ENCODE measurements at places on chromosomes 2 and 18. TPM values are rescaled to one million over a fixed set of nuclear protein-coding genes. Genes with fewer than 3 reads are reported as not detected.

Gene GCG
- polyA plus RNA-seq, result not detected

Gene ZNF892
- polyA plus RNA-seq, result 5.3 TPM

Gene FZD7
- polyA plus RNA-seq, result 84.9 TPM

Gene MYOM1
- polyA plus RNA-seq, result 11.7 TPM

Gene KCNS3
- polyA plus RNA-seq, result 9.8 TPM

Gene NDC80
- polyA plus RNA-seq, result 24.9 TPM

Gene REEP1
- 4.0 TPM for polyA plus RNA-seq

Gene CCDC142
- polyA plus RNA-seq, result 11.6 TPM

Gene IMPACT
- polyA plus RNA-seq, result 54.3 TPM

Gene IL37
- not detected for polyA plus RNA-seq

Gene CERKL
- polyA plus RNA-seq, result 21.8 TPM

Gene CPO
- 2.0 TPM for polyA plus RNA-seq

GRCh38 chr2:66531155-66531554 lies 96.2 kb downstream of the MEIS1 start:
- DNase-seq, result no peak

GRCh38 chr2:8680822-8681760 lies 765 bp upstream of the ID2 start:
- DNase-seq, result peak; percentile 52

DNA sequence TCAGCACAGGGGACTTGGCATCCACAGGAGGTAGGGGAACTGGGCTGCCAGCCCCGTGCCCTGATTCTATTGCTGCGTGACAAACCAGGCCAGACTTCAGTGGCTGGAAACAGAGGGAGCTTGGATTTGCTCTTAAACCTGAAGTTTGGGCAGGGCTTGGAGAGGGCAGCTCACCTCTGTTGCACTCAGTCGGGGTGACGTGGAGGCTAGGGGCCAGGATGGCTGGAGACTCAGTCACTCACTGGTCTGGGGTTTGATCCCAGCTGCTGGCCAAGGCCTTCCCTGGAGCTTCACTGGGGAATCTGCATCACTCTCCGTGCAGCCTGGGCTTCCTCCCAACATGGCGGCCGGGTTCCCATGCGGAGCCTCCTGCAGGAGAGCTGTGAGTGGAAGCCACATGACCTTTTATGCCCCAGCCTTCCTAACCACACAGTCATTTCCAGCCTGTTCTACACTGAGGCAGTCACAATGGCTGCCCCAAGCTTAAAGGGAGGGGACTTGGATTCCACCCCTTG lies 175.2 kb upstream of the HDAC4 start:
- DNase-seq, result no peak

GRCh38 chr18:12658426-12659138 lies 675 bp upstream of the SPIRE1 start:
- peak; percentile 26 for DNase-seq

- DNase-seq, result no peak
Observed at GRCh38 chr2:12501469-12502158, 215.1 kb upstream of the TRIB2 start.

DNA sequence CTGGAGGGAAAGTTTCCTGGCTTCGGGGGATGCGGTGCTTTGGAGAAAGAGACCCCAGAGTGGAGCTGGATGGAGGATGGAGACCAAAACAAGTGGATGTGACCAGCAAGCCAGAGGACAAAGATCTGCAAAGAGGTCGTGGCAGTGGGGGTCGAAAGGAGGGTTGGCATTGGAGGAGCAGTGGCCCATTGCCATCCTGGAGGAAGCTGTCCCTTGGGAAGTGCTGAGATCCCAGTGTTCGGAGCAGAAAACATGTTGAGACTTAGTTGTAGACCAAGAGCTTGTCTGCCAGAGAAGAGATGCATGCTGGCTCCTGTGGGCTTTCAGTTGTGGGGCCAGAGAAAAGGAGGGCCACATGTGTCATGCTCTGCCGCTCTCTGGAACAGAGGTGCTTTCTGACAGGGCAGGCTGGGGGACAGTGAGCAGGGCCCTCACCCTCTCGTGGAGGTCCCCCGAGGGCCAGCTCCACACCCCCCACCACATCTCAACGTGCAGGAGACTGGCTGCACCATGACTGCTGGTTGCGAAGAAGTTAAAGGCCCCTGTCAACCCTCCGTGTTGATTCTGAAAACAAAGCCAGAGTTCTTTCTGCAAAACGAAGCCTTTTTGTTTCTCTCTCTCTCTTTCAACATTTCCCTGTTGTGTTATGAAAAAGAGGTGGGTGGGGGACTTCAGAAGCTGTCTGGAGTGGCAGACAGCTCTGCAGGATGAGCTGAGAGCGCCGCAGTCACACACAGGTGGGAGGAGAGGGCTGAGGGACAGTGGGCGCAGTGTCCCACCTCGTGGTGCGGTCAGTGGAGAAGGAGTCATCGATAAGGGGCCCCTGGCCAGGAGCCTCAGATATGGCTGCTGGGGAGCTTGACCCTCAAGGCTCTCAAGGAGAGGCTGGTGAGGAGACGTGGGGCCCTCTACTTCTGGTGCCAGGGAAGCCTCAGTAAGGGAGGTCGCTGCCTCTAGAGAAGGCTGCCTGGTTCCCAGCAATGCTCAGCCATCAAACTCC lies 77.6 kb upstream of the BCL2L11 start:
- no peak for DNase-seq

- no peak for DNase-seq
Observed at GRCh38 chr2:24354395-24354794, 5.9 kb downstream of the ITSN2 start.

DNA sequence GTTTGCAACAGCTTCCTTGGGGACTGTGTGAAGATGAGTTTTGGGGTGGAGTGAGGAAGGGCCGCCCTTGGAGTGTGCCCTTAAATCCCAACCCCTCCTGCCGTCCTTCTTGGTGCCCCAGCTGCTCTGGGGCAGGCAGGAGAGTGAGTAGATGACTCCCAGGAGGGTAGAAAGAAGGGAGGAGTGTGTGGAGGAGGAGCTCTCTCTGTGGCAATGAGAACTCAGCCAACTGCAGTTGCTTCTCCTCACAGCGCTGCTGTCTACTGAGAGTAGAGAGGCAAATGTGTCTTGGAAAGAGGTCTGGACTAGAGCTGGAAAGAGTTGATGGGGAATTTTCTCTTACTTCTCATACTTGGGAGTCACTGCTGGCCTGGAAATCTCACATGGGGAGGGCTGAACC lies 21.8 kb upstream of the SIX2 start:
- no peak for DNase-seq

DNA sequence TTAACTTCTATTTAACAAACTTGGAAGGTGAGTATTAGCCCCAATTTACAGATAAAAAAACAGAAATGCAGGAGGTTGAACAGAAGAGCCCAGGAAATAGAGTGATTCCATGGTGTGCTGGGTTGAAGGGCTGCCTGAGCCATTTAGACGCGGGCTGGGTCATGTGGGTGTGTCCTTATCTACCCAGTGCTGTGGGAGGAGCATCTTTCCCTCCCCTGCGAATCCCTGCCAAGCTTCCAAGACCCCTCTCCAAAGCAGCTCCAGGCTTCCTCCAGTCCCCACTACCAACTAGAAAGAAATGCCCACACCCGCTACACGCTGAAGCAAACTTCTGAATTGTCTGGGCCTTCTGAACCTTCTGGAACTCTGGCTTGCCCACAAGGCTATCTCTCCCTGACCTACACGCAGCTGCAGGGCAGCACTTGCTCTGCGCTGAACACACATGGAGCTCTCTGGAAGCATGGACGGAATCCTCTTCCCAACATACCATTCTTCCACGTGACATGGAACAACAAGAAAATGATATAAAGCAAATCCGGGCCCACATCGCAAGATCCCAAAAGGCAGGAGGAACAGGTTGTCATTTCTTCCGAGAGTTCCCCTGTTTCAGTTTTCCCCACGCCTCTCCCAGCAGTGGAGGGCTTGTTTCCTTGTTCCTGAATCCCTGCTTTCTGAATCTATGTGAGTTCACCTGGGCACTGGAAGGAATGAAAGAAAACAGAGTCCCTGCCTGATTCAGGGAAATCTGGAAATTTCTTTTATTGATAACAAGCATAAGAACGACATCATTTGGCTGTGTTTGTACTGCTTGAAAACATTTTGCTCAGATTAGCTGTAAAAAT lies 562.7 kb upstream of the ID2 start:
- DNase-seq, result no peak

GRCh38 chr2:238644095-238645081 lies 203.5 kb upstream of the TWIST2 start:
- no peak for DNase-seq

DNA sequence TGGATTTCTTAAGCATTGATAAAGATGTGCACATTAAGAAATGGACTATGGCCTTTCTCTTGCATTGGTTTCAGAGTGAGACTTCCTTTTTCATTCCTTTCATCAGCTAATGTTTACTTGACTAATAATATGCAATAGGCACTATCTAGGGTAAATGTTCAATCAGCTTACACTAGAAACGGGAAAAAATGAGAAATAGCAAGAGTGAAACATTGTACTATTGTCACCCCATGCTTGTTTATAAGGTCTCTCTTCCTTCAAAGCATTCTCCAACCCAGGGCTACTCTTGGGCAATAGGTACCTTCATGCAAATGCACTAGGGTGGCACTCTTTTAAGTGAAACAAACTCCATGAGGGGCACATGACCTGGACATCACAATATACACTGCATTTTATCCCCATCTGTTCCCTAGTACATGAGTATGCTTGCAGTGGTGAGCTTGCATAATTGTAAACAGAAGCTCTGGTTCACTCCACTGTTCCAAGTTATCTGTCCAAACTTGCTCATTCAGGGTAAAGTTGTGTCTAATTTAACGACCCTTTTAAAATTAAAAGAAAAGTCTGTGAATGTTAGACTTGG lies 402.3 kb downstream of the ERBB4 start:
- no peak for DNase-seq

DNA sequence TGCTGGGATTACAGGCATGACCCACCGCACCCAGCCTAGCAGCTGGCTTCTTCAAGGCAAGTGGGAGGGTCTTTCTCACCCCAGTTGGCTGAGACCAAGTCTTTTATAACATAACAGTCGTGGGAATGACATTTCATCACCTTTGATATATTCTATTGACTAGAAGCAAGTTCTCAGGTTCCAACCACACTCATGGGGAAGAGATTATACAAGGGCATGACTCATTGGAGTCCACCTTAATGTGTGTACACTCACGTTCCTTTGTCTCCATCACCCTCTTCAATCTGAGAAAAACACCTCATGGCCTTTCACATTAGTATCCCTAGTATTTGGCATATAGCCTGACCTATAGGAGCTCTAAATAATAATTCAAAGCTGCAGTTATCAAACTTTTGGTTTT lies 2.8 kb upstream of the BBS5 start:
- no peak for DNase-seq

DNA sequence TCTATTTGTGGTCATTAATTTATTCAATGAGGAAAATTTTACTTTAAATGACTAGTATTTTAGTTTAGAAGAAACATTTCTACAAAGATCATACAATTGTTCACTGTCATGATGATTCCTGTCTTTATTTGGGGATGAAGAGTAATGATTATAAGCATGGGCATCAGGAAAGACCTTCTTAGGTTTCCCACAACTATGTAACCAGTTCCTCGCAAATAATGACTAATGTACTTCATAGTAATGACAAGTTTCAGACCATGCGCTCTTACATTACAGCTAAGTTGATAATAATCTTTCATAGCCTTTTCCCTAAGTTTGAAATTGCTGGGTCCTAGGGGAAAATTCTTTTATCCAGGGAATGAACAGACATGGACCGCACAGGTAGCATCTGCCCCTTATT lies 90.5 kb downstream of the MYO5B start:
- DNase-seq, result no peak

DNA sequence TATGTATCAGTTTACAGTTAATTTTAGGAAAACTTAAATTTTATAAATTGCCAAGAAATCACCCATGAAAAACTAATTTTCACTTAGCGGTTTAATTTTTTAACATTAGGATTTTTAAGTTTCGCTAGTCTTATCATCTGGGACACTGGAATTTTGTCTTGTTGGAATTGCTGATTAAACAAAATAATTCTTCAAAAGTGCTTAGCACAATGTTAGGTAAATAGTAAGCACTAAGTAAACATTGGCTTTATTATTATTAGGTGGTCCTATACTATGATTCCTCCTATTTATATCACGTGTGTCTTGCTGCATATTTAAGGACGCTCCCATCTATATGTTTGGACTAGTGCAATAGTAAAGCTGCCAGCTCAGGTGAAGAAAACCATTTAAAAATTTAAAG lies 54.6 kb upstream of the MAP4K3 start:
- DNase-seq, result no peak

DNA sequence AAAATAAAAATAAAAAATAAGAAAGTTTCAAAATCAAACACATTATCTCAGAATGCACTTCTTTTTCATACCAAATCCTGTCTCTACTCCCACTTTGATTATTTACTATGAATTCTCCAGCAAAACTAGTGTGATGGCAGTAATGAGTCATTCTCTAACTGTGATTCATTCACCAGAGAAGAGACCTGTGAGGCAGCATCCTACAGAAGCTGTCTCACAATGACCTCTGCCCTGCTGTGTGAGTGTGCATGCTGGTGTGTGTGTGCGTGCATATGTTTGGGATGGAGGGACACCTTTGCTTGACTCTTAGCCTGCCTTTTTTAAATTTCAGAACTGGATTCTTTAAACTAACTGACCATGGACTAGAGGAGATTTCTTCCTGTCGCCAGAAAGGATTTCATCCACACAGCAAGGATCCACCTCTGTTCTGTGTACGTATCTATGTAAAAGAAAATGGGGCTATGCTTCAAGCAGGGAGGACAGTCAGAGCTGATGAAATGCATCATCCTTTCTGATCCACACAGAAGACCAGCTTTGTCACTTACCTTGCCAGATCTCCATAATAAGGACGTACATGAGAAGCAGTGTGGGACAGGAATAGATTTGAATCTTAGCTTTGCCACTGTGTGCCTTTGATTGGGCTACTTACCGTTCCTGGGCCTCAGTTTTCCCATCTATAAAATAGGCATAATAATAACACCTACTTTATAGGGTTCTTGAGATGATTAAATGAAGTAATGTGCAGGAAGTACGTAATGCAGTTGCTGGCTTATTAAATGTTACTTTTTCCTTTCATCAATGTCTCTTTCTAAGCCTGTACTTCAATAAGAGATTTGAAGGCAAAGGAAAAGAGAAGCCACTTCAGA lies 31.2 kb downstream of the STAMBP start:
- DNase-seq, result no peak

DNA sequence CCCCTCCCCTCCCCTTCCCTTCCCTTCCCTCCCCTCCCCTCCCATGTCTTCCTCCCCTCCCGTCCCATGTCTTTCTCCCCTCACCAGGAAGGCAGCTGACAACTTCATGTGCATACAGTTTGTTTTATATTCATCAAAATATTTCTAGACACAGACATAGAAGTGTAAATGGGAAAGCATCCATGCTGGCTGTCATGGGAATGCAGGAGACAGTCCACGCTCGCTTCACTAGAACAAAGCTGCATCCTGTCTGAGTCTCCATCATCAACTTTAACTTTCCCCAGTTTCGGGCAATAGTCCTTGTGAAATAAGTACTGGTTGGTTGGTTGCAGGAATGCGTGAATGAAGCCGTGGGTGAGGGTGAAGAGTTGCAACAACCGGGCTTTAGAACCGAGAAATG lies 226.9 kb downstream of the DCDC2C start:
- DNase-seq, result no peak
